ENCODE measurements at places on chromosomes 12 and 14. TPM values are rescaled to one million over a fixed set of nuclear protein-coding genes. Genes with fewer than 3 reads are reported as not detected.

DNA sequence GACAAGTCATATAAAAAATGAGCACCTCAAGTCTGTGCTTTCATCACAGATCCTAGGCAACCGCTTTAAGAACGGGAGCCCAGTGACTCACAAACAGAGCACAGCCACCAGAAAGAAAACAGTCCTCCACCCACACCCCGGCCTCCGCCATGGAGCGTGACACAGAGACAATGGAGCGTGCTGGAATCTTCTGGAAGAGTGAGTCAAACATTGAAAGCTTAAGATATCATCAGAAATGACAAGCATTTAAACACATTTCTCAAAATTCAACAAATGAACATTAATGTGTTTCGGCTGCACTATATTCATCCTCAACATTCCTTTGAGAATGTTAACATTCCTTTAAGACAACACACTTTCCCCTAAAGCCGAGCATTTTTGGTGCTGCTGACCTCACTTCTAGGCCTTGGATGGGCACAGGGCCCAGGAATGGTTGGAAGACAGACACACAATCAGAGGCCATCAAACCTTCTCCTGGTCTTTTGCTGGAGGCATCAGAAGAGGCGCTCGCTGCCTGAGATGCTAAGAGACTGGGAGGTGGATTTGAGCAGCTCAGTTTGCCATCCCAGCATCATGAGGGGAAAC lies 23.6 kb upstream of the TMEM132D start:
- DNase-seq = no peak

- DNase-seq = no peak
Measured at GRCh38 chr14:26444822-26445221, 153.0 kb downstream of the NOVA1 start.

DNA sequence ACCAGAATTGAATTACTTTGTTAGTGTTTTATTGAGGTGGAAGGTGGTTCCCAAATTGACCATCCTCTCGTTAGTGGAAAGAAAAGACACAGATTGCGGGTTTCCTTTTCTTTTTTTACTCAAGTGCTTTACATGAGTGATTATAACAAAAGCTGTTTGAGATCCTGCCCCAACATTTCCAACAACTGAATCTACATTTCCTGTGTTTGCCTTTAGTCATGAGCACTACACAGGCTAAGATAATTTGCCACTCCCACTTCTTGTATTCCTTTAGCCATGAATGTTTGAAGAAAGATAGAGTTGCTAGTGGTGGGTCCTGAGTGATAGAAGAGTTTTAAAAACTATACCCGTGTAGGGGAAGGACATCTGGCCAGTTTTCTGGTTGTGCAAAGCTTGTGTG lies 16.0 kb downstream of the RERGL start:
- DNase-seq = no peak

- no peak for DNase-seq
Measured at GRCh38 chr12:3833670-3834310, 39.4 kb downstream of the PARP11 start.

GRCh38 chr12:42704340-42704739 lies 114.8 kb upstream of the PRICKLE1 start:
- no peak for DNase-seq

DNA sequence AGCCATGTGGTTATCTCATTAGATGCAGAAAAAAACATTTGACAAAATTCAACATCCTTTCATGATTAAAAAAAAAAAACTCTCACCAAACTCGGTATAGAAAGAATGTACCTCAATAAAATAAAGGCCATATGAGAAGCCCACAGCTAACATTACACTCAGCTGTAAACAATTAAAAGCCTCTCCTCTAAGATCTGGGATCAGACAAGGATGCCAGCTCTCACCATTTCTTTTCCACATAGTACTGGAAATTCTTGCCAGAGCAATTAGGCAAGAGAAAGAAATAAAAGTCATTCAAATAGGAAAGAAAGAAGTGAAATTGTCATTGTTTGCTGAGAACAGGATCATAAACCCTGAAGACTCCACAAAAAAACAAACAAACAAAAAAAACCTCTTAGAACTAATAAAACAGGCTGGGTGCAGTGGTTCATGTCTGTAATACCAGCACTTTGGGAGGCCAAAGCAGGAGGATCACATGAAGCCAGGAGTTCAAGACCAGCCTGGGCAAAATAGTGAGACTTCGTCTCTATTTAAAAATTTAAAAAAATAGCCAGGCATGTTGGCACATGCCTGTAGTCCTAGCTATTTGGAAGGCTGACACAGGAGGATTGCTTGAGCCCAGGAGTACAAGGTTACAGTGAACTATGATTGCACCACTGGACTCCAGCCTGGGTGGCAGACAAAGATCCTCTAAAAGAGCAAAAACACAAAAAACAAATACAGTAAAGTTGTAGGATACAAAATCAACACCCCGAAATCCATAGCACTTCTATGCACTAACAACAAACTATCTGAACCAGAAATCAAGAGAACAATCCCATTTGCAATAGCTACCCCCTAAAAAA lies 114.4 kb downstream of the FOXA1 start:
- DNase-seq = no peak

DNA sequence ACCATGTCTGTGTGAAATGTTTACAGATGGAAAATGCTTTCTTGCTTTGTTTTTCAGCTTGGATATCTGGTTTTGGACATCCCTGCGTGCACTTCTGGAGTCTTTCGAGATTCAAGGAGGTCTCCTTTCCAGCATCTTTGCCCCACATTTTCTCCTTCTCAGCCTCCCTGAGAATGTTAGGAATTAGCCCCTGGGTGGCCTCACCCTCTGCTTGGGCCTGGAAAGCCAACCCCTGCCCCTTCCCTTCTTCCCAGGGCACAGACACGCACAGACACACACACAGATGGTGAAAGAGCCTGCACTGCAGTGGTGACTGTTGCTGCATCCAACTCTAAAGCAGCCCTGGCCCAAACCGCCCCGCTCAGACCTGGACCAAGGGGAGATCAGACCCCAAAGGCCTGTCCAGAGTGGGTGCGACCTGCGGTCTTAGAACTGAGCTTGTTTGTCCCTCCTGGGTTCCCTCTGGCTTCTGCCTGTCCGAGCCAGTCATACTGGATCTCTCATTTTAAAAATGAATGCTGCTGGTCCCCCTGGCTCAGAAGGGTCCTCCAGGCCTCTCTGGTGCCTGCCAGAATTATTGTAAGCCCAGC lies 8.7 kb upstream of the NCOR2 start:
- no peak for DNase-seq

DNA sequence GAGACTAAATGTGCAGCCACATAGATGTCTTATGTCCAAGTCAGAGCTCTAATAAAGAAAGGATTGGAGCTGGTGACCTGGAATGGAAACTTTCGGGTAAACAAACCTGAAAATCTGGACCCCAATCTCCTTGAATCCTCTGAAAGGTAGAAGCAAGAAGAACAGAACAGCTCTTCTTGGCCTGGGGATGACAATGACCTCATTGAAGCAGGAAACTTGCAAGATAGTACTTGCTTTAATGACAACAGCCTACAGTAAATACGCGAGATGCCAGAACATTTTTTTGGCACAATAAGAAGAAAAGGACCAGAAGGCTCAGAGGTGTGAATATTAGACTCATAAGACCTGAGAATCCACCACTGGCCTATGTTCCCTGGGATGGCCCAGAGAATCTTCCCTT lies 4.1 kb upstream of the PRIMA1 start:
- DNase-seq = no peak

DNA sequence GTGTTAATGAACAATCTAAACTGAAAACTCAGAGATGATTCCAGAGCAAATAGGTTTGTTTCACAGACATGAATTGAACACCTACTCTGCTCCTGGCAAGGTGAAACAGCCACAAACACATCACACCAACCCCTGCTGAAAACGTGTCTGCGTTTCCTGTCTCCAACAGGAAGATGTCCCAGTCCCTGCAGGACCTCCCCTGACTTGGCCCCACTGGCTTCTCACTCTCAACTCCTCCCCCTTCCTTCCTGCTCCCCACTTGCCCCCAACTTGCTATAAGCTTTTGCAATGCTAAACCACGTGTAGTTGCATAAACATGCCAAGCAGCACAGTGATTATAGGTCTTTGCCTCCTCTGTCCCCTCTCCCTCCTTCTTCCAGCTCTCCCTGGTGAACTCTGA lies 567.6 kb downstream of the BCL11B start:
- no peak for DNase-seq

DNA sequence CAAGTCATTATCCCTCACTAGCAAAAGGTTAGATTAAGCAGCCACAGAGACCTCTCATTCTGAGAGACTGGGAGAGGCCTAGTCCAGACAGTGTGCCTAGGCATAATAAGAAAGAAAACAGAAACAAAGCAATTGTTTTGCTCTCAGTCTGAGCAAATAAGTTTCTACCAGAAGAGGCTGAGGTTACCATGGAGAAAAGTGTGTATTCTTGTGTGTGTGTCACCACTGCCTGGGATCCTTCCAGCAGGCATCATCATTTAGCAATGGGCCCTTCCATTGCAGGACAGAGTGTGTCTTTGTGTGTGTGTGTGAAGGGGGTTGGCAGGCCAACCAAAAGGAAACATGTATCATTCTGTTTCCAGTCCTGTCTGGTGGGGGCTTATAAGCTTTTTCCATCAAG lies 3.7 kb downstream of the EFS start:
- no peak for DNase-seq

- peak; percentile 2 for DNase-seq
Measured at GRCh38 chr14:74563233-74563585, 48.8 kb downstream of the LTBP2 start.

DNA sequence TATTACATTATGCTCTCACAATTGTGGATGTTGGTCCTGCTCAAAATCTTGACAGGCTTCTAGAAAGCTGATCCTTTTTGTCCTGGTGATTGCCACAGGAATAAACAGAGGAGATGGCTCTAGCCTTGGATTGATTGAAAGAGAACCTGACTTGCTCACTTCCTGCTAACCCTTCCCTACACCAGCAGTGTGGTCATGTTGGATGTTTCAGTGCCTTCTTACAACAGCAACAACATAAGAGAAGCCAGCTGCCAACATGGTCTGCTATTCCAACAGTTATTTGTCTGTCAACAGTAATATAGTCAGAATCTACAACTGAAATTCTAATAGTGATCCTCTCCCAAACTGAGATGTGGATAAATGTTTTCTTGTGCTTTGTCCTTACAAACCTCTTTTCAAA lies 311.6 kb upstream of the DIO2 start:
- DNase-seq = no peak

The ASCL1 gene
- total RNA-seq = not detected

The RHOF gene
- 5.3 TPM for total RNA-seq

The SOAT2 gene
- 0.90 TPM for total RNA-seq

The SPX gene
- total RNA-seq = not detected

Data from posterior vena cava (tissue), 2 donors.